ENCODE measurements at places on chromosomes 2 and 18.

DNA sequence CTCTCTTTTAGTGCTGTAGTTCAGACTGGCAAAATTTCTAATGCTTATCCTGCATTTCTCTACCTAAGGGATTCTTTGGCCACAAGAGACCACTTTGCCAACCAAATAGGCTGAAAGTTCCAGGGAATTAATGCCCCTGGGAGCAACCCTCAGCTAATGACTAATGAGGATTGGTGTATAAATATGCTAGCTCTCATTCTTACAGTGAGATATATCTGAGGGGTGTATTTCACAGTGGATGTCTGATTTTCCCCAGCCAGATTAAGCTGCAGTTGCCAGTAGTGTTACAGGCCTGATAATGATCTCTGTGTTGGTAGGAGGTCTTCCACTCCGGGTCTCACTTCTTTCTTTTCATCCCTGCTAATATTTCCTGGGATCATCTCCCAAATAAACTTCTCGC is 90.4 kb downstream of the GULP1 start:
- no peak for DNase-seq

- no peak for DNase-seq
Measured at GRCh38 chr2:35184471-35184870, 1171.1 kb upstream of the CRIM1 start.

- DNase-seq, result no peak
Measured at GRCh38 chr2:36486521-36487044, 111.4 kb downstream of the FEZ2 start.

DNA sequence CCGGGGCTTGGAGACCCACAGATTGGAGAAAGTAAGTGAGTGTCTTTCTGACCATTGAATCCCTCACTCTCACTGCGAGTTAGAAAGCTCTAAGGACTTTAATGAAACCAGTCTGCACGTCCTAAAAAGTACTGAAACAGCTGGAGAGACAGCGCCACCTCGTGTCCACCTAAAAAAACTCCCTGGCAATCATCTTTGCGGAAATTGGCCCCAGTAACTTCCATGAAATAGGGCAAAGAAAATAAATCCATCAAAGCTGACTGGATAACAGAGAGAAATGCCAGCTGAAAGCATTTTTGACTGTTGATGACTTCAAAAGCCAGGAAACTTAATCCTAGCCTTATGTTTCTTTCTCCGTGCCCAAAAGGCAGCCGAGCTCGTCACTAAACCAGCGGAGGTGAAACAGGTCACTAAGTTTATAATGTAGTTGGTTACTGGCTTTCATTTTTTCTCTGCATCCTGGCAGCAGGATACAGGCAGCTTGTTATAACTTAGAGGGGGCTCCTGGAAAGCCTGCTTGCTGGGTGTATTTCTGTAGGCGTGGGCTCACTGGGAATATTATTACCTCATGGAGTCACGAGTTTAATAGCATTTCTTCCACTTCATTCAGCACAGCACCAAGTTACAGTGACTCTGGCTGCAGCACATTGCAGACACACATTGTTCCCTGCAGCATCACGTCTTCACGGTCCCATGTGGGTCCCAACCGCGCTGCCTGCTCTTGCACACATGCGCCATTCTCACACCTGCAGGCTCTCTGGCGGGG is 266.5 kb downstream of the HRH4 start:
- peak; percentile 13 for DNase-seq

- DNase-seq, result no peak
Measured at GRCh38 chr2:136235546-136235945, 117.6 kb upstream of the CXCR4 start.

GRCh38 chr2:57954020-57954419 is 92.6 kb upstream of the VRK2 start:
- DNase-seq, result no peak

GRCh38 chr2:239266779-239267287 is 134.0 kb downstream of the HDAC4 start:
- no peak for DNase-seq

DNA sequence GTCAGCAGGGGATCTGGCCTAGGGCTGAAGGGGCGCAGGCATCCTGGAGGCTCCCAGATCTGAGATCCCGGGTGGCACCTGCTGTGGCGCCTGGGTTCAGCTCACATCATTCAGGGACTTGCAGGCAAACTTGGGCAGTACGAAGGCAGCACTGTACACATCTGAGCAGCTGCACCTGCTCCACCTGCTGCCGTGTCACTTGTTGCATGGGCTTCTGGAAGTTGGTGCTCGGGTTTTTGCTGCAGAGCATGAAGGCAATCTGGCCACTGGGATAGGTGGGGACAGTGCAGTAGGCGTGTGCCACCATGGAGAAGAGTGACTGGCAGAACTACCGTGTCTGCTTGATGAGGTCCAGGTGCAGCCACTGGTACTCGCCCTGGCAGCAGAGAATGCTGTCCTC is 48.6 kb downstream of the UGGT1 start:
- no peak for DNase-seq

- no peak for DNase-seq
Measured at GRCh38 chr18:59033974-59034373, 105.7 kb upstream of the SEC11C start.

- DNase-seq, result no peak
Measured at GRCh38 chr2:160621748-160622147, 128.1 kb upstream of the RBMS1 start.

GRCh38 chr18:49944663-49945062 is 131.3 kb upstream of the ACAA2 start:
- DNase-seq, result no peak

- no peak for DNase-seq
Measured at GRCh38 chr18:74342416-74343043, 26.9 kb downstream of the C18orf63 start.

DNA sequence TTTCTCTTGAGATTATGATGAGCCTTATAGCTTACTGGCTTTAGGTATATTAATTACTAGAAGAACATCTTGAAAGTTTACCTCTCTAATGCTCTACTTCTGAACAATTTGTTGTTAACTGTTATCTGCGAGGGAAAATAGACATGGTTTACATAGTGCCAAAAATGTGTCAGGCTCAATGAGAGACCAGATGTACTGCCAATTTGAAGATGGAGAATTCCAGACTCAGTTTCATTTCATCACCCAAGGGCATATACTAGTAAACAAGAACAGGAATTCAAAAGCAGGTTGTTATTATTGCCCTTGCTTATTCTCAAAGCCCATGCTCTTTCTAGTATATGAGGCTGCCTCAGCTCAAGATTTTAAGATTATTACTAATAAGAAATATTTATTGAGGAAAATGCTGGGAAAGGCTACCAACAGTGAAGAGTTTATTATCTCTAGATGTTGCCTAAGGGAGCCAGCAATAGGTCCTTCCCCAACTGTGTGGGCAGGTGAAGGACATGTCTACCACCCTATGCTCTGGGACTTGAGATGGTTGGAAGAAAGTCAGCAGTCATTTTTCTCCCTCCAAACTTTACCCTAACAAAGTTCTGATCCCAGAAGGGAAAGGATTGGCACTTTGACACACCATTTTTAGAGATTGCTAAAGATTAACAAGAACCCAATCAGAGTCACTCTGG is 792.7 kb downstream of the METTL4 start:
- no peak for DNase-seq

GRCh38 chr18:76491776-76492668 is 3.0 kb downstream of the ZNF516 start:
- peak; percentile 14 for DNase-seq

DNA sequence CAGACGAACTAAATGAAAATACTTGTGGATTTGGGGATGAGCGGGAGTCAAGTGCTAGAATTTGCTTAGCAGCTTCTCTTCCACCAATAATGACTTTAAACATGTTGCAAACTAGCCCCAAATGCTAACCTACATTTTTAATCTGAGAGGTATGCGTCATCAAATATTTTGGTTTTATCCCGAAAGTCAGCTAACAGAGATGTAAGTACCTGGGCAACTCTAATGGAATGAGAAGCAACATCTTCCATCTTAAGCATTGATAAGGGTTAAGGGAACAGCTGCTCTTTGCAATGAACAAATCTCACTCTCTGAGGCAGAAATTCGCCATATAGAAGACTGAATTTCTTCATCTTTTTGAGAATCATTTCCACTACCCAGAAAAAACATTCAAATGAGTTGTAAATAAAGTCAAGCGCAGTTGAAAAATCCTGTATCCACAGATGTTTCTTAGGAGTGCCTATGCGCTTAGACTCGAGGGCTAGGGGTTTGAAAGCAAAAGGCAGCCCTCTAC is 926 bp upstream of the YPEL5 start:
- DNase-seq, result no peak

DNA sequence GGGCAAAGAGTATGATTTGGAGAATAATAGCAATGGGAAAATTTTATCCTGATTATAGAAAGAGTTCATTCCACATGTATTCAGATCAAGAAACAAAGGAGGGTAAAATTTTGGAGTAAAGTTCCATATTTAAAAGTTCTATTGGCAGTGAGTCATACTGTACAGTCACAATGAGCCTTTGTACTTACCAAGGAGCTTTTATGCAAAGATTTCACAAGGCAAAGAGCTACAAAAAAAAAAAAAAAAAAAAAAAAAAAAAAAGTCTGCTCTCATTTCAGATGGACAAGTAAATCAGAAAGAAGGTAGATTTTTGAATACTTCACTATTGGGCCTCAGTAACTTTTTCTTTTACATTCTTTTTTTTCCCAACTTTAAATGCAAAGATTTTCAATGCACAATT is 1802.2 kb upstream of the PIK3C3 start:
- no peak for DNase-seq

DNA sequence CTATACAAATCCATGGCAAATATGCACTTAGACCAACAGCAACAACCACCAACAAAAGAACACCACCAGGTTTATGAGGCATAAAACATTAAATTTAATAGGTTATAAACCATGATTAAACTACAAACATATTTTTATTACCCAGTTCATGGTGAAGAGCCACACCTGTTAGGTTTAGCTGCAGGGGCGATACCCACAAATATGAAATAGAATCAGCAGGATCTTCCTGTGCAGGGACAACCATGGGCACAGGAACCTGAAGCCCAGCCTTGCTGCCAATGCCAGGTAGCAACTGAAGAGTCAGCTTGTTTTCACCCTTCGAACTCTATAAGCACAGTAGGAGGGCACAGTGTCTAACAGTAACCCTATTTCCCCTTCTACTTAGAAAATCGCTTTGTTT is 675.0 kb downstream of the SATB2 start:
- DNase-seq, result no peak
